ENCODE measurements at places on chromosomes 5 and 9.

GRCh38 chr5:31334061-31334860, 140.8 kb downstream of the CDH6 start:
- DNase-seq, result no peak

DNA sequence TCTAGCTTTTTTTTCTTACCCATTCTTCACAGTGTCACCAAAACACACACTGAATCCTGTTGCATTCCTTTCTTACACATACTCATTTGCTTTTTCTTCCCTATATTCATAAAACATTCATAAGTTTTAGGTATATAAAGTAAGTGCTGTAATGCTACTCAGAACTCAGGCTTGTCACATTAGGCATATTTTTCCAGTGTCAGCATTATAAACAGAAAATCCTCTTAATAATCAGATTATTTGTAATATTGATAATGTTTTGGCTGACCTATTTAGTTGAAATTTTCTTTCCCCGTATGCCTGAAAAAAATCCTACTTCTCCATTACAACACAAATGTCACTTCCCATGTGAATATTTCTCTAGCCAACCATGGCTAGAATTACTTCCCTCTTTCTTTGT, 743.0 kb upstream of the NUDT12 start:
- DNase-seq, result no peak

DNA sequence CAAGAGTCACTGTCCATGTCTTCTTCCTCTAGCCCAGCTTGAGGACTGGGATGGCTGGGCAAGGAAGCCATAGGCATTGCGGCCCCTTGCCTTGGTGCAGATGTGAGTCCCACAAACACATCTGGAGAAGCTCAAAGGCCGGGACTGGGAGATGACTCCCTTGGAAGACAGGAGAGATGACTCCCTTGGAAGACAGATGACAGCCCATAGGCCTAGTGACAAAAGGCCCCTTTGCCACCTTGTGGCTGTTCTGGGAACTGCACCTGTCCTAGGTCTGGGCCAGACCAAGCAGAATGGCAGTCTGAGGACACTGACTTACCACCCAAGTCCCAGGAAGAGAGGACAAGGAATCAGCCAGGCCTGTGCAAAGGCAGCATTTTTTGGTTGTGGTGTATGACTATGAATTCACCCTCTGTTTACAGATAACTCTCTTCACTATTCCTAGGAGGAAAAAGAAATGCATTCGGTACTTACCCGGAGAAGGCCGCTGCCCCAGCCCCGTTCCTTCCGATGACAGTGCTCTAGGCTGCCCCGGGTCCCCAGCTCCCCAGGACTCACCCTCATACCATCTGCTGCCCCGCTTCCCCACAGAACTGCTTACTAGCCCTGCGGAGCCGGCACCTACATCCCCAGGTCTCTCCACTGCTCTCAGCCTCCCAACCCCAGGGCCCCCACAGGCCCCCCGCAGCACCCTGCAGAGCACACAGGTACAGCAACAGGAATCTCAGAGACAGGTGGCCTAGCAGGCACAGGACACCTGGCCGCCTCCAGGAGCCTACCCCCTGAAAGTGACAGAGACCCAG, 30.8 kb downstream of the SKP1 start:
- DNase-seq, result peak; percentile 73

DNA sequence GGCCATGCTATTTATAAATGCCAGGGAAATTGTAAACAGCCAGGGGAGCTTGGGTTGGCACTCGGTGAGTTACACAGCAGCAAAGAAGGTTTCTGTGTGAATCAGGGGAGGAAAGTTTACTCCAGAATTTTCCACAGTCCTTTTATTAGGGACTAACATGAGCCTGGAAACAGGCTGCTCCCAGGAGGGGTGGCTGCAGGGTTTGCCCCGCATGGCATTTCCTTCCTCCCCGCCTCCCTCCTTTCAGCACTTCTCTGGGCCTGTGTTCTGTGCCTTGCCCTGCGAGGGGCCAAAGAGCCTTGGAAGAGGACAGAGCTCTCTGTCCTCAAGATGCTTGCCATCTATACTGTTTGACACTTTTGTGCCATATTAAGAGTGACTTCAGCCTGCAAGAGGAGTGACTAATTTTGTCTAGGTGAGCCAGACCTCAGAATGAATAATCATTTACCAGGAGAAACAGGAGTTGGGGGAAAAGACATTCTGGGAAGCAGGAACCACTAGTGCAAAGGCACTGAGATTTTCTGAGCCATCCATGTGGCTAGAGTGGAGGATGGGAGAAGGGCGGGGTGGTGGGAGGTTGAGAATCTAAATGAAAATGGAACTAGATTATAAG, 1.8 kb downstream of the GSN start:
- no peak for DNase-seq

DNA sequence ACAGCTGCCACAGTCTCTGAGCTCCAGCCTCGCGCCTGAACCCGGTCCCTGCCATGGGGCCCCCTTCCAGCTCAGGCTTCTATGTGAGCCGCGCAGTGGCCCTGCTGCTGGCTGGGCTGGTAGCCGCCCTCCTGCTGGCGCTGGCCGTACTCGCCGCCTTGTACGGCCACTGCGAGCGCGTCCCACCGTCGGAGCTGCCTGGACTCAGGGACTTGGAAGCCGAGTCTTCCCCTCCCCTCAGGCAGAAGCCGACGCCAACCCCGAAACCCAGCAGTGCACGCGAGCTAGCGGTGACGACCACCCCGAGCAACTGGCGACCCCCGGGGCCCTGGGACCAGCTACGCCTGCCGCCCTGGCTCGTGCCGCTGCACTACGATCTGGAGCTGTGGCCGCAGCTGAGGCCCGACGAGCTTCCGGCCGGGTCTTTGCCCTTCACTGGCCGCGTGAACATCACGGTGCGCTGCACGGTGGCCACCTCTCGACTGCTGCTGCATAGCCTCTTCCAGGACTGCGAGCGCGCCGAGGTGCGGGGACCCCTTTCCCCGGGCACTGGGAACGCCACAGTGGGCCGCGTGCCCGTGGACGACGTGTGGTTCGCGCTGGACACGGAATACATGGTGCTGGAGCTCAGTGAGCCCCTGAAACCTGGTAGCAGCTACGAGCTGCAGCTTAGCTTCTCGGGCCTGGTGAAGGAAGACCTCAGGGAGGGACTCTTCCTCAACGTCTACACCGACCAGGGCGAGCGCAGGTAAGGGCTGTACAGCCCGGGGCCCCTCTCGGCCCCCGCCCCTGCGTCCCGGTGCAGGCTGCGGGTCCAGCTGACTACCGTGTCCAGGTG, 509 bp downstream of the LVRN start:
- no peak for DNase-seq

GRCh38 chr5:116754556-116754955, 179.9 kb upstream of the SEMA6A start:
- no peak for DNase-seq

DNA sequence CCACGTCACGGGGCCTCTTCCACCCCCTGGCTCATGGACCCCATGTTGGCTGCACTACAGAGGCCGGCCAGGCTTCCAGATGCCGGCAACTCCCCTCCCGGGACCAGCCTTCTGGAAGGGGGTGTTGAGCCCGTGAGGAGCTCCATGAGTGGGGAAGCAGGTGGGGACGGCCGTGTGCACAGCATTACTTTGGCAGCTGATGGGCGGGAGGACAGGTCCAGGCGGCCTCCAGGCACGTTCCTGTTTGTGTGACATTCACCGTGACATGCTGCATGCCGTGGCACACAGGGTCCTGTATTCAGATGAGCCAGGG, 29.1 kb upstream of the ABO start:
- DNase-seq, result no peak

DNA sequence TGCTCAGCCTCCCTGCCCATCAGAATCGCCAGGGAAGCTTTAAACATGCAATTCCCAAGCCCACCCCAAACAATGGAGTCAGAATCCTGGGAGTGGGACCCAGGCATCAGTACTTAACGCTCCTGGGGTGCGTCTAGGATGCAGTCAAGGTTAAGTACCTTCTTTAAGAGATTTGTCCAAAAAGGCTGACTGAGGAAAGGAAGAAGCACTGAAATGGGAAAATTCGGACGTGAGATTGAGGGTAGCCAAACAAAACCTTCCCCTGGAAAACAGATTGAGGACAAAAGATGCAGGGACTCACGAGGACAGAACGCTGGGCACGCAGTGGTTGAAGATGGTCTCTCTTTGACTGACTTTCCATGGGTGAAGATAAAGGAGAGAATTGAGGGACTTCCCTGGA, 143.5 kb downstream of the MTX3 start:
- no peak for DNase-seq

Data from activated CD4-positive, alpha-beta T cell treated with anti-CD3 and anti-CD28 coated beads, Interleukin-2, amount 50 U/mL, for 24 hours (primary cell).